Cardiac muscle cell (in vitro differentiated cells and primary cell): ENCODE measurements at places on chromosomes 11 and 22. TPM values are rescaled to one million over a fixed set of nuclear protein-coding genes. Genes with fewer than 3 reads are reported as not detected.
A peak's percentile ranks its signal among the peaks of the same experiment; 100 is the strongest.

DNA sequence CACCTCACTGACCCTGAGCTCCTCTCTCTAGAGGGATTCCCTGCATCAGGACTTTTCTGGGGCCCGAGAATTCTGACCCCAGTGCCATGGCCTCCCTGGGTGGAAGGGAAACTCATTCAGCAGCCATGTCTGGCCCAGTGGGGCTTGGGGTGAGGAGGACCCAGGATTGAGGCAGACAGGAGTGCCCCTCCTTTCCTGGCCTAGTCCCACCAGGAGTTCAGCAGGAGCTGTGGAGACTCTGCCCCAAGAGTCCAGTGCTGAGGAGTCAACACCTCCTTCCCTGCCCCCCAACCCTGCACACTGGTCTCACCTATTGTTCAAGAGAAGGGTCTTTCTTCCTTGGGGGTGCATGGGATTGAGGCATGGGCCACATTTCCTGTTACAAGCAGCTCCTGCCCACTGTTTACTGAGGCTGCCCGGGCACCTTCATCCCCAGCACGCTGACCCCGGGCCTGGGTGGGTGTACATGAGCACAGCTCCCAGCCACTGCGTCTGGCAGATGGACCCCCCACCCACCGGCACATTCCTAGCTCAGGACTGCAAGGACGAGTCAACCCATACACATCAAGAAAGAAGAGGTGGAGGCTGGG lies 33.9 kb downstream of the ALX4 start:
- DNase-seq: no peak

The NXPE1 gene
- total RNA-seq: not detected in 2 replicates

GRCh38 chr22:45413368-45414211 lies at the start of the genes RIBC2 and SMC1B:
RIBC2 (plus strand) TSS chr22:45413693; CDS start chr22:45413887, 194 bp downstream.
SMC1B (minus strand) TSS chr22:45413599; CDS start chr22:45413567, 32 bp downstream.
- DNase-seq: peak; percentile 81

DNA sequence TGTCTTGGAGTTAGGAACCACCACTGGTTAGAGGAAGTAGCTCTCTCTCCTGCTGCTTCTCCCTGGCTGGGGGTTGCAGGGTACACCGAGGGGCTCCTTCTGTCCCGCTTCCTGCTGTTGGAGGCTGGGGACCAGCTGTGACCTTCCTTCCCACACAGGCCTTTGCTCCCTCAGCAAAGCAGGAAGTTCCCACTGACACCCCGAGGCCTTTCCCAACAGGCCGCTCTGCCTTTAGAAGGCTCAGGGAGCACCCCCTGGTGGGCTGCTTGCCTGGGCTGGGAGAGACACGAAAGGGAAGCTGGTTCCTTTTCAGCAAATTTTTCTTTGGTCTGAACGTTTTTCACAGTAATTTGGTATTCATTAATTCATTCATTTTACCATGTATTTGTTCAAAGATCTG lies 527.9 kb upstream of the B3GAT1 start:
- peak; percentile 5 for DNase-seq

GRCh38 chr22:42857845-42858481 lies 890 bp upstream of the ARFGAP3 start:
- no peak for DNase-seq

DNA sequence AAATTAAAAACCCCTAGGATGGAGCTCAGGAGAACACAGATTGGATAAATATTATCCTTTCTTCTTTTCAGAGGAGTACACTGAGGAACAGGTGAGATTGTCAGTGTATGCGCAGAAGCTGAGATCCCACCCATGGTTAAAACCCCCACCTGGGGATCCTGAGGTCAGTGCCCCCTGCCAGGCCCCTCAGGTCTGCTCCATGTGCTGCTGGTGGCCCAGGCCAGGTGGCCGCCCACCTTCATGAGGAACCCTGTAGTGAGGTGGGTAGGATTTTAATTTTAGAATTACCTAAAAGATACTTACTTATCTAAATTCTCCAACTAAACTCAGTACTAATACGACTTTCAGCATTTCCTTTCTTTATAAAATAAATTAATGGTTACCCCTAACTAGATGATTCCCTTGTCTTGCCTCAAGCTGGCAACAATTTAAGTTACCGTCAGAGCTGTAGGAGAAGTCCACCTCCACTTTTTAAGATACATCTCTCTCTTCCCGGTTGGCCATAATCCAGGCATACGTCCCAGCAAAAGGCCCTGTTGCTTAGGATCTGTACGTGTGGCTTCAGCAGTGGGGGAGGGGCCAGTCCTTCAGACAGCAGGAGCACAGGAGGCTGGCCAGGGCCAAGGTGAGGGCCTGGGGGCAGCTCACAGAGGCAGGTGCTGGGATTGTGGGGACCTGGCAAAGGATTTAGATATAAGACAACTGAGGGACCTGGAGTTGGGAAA lies 61.5 kb upstream of the PITPNB start:
- peak; percentile 75 for DNase-seq

GRCh38 chr11:4619514-4619913 lies 11.5 kb upstream of the TRIM68 start:
- no peak for DNase-seq

The TCN2 gene
- 6.1 and 6.6 TPM in 2 replicates for total RNA-seq

- no peak for DNase-seq
Observed at GRCh38 chr22:46909237-46910030, 147.0 kb downstream of the TBC1D22A start.

- DNase-seq: no peak
Observed at GRCh38 chr11:12212174-12212820, 101.9 kb downstream of the MICAL2 start.

The SLC1A2 gene
- 0.92 and 1.3 TPM in 2 replicates for total RNA-seq
